ENCODE measurements at places on chromosomes 7 and 10.

- DNase-seq = no peak
Measured at GRCh38 chr7:91609525-91609924, 271.0 kb downstream of the MTERF1 start.

GRCh38 chr7:106551936-106552335 is 109.0 kb downstream of the CCDC71L start:
- DNase-seq = no peak

- no peak for DNase-seq
Measured at GRCh38 chr10:75294518-75294865, 58.7 kb upstream of the COMTD1 start.

DNA sequence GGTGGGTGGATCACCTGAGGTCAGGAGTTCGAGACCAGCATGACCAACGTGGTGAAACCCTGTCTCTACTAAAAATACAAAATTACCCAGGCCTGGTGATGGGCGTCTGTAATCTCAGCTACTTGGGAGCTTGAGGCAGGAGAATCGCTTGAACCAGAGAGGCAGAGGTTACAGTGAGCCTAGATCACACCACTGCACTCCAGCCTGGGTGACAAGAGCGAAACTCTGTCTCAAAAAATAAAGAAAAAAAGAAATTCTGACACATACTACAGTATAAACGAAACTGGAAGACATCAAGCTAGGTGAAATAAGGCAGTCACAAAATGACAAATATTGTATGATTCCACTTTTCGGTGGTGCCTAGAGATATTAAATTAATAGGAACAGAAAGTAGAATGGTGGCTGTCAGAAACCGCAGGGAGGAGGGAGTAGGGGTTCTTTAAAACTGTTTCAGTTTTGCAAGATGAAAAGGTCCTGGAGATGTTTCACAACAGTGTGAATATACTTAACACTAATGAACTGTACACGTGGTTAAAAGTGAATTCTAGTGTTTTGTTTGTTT is 23.2 kb downstream of the PILRA start:
- no peak for DNase-seq

- DNase-seq = peak; percentile 24
Measured at GRCh38 chr7:2299131-2299829, 15.0 kb downstream of the SNX8 start.

GRCh38 chr7:93821463-93821862 is 69.1 kb downstream of the TFPI2 start:
- DNase-seq = no peak

DNA sequence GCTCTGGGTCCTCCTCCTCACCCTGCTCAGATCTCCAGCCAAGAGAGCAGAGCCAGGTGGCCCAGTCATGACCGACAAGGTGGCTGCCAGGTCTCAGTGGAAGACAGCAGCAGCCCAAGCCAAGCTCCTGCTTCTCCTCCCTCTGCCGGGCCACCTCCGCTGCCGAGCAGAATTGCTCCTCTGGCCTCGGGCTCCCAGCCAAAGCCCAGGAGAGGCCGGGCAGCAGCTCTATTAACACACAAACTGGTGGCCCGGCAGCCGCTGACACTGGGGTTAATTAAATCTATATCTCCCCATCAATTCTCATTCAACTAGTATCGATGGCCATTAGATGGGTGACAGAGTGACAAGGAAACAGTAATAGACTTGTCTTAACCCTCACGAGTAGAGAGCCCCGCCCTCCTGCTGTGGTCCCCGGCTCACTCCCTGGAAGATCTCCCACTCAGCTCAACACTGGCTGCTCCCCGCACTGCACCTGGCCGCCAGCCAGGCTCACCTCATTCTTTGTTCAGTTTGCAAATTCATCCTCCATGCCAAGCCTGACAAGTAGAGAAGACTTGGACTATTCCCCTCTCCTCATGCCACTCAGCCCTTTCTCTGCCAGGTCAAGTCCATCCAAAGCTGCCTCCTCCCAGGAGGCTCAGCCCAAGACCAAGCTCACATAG is 74.1 kb upstream of the UNC5B start:
- DNase-seq = no peak

DNA sequence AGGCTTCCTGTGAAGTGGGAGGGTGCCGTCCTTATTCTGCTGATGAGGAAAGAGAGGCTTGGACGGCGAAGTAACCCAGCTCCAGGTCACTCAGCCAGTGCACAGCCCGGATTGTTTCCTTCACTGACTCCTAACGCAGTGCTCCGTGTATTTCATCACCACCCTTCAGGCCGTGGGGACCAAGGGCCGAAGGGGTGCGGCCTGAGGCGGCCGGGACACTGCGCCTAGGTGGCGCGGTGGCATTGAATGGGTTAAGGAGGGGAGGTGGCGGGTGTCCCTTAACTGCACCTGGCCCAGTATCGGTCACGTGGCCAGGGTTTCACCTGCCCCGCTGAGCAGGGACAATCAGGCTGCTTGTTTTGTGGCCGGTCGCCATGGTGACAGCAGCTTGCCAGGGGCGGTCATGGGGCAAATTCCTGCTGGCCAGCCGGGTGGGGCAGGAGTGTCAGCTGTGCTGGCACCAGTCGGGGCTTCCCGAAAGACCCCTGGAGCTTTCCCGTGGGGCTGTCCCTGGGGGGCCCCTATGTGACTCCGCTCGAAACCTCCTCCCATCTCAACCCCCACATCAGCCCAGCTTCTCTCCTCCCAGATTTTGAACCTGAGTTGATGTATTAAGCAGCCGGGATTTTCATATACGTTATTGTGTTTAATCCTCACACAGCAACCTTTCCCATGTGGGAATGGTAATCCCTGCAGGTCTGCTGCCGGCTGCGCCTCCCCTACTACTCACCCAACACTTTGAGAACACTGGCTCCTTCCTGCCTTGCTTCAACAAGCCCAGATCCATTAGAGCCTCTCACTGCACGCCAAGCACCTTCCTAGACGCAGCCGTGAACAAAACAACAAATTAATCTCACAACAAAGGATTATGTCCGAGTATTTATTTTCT is 4.4 kb upstream of the ABHD11 start:
- no peak for DNase-seq

DNA sequence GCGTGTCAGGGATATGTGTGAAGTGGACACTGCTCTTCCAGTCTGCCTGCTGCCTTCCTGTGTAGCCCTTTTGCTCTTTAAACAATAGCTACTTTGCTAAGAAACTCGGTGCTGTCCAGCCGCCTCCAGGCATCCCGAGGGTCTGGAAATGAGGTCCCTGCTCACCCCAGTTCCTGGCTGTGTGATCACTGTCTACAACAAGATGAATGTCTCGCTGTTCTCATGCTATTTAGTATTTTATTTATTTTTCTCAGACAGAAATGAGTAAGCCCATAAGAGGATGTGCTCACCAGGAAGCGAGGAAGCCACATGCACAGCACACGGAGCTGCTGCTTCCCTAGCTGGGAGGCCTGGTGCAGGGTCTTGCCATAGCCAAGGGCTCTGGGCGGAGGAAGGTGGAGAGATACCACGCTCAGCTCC is 167.0 kb upstream of the PITRM1 start:
- DNase-seq = no peak

- no peak for DNase-seq
Measured at GRCh38 chr10:64156166-64156565, 635.0 kb downstream of the REEP3 start.

DNA sequence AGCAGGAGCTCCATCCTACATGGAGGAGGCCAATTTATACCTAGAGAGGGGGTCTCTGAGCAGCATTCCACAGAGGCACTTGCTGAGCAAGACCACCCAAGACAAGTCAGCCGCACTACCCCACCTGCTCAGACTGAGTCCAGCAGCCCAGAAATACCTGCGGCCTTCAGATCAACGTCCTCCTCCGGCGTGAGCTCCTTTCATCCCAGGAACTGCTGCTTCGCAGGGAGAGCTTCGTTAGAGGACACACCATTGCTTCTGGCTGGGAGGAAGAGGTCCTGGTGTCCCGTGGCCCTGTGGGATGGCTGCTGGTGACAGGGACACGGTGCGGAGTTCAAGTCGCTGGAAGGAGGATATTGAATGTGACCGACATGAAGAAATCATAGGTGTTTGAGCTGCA is 216.9 kb upstream of the PPP2R2D start:
- no peak for DNase-seq
